ENCODE measurements at places on chromosomes 7 and 10.

DNA sequence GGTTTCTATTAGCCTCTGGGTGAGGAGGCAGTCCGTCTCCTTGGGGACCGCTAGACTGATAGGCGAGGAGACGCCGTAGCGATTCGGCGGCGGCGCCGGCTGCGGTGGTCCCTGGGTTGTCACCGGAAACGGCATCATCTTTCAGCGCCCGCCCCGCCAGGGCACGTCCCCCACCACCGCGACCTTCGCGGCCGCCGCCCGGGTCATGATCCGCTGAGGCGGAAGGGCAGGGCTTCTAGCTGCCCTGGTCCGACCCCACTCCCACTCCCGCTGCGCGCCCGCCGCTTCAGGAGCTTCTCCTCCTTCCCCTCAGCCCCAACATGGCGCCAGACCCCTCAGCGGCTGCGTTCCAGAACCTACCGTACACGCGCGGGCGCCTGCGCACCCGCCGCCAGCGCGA is at the start of gene PAPOLB:
Gene PAPOLB (minus strand): TSS at position 358 of the 400 bp plus-strand sequence. CDS start 220 bp downstream, at position 138.
- peak; percentile 33 for DNase-seq

GRCh38 chr10:93434991-93435491 is 47.1 kb downstream of the MYOF start:
- no peak for DNase-seq

DNA sequence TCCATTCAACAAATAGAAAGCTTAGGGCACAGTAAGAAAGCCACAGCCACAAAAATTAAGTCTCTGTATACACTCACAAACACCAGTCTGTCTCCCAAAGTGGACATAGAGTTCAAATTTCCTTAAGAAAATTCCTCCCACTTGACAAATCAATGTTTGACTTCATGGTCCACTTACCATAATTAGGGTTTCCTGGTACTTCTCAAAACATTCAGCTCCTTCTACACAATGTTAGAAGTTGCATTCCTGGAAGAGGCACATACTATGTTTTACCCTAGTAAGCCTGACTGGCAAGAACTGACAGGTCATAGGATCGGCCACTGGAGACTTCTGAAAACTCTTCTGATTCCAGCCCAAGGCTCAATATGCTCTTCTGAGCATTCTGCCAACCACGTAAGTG is 70.5 kb downstream of the CPXM2 start:
- DNase-seq, result no peak

- no peak for DNase-seq
Measured at GRCh38 chr10:114743521-114744231, 77.9 kb upstream of the FHIP2A start.

DNA sequence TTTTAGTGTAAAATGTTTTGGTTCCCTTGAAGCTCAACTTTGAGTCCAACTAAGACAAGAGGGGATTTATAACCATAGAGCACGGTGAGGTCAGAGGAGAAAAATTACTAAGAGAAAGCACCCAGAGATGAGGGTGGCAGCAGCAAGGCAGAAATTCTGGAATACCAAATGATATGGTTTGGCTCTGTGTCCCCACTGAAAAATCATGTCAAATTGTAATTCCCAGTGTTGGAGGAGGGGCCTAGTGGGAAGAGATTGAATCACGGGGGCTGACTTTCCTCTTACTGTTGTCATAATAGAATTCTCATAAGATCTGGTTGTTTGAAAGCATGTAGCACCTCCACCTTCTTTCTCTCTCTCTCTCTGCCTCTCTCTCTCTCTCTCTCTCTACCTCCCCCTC is 19.4 kb upstream of the AKR1C1 start:
- DNase-seq, result no peak

All from left ventricle myocardium superior (tissue), 1 donor.